ENCODE measurements at places on chromosomes 7 and 10. TPM values are rescaled to one million over a fixed set of nuclear protein-coding genes. Genes with fewer than 3 reads are reported as not detected.

Gene ASB4
- not detected for total RNA-seq

Gene CPN1
- not detected for total RNA-seq

Gene TMEM270
- not detected for total RNA-seq

Gene OPN4
- total RNA-seq: not detected

Gene CRHR2
- total RNA-seq: not detected

Gene SLC26A3
- not detected for total RNA-seq

Gene ITPRID1
- total RNA-seq: not detected

Gene CASP7
- total RNA-seq: 16.7 TPM

Gene PCDH15
- total RNA-seq: not detected

Gene DPYSL4
- 0.60 TPM for total RNA-seq

Gene ADCY1
- 9.0 TPM for total RNA-seq

- no peak for DNase-seq
These were observed 2.3 kb downstream of the FAM107B start for GRCh38 chr10:14772399-14772798.

DNA sequence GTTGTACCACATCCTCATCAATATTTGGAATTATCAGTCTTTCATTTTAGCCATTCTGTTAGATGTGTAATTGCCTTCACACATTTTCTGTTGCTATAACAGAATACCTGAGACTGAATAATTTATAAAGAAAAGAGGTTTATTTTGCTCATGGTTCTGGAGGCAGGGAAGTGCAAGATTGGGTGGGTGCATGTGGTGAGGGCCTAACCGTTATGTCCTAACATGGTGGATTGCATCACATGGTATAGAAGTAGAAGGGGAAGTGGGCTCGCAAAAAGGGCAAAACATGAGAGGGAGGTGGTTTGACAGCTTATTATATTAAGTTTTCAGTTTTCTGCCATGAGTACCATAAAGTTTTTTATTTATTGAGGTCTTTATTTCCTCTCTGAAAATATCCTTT lies 452.0 kb downstream of the ARL4A start:
- no peak for DNase-seq

- no peak for DNase-seq
These were observed 9.0 kb upstream of the CUZD1 start for GRCh38 chr10:122854648-122855047.

DNA sequence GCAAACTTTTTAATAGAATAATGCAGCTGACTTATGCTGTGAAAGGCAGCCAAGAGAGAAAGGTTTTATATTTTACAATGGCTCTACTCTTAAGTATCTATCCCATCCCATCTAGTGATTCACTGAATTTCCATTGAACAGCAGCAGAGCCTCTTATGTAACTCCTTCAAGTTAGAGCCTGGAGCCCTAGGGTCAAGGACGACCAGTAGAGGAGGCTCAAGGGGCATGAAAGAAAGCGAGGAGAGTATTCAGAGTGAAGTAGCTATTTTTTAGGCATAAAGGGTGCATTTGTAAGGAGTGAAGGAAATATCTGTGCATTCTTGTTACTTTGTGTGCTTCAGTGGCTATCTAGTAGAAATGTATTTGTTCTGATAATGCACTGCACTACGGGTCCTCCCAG lies 180.2 kb upstream of the TPK1 start:
- no peak for DNase-seq

DNA sequence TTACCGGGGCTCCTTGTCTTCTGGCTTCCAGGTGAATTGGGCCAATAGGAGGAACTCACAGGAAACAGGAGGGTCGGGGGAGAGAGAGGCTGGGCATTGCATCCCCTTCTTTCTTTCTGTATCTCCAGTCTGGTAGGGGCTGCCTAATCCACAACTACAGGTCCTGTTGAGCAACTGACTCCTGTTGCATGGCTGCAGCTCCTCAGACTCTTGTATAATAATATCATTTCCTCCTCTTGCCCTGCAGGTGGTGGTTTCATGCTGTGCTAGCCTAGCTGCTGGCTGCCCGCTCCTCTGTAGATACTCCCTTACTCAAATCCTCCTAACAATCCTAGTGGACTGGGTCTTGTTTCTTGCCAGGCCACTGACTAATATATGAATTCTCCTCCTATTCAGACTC lies 276.5 kb upstream of the SMIM30 start:
- DNase-seq: no peak

GRCh38 chr7:106901828-106902441 lies 36.9 kb downstream of the PIK3CG start:
- no peak for DNase-seq

GRCh38 chr7:155204744-155205367 lies 92.8 kb upstream of the INSIG1 start:
- DNase-seq: no peak

GRCh38 chr10:91683975-91684374 lies 51.1 kb upstream of the PPP1R3C start:
- DNase-seq: no peak

GRCh38 chr7:4111166-4111565 lies 570.9 kb upstream of the FOXK1 start:
- DNase-seq: no peak

DNA sequence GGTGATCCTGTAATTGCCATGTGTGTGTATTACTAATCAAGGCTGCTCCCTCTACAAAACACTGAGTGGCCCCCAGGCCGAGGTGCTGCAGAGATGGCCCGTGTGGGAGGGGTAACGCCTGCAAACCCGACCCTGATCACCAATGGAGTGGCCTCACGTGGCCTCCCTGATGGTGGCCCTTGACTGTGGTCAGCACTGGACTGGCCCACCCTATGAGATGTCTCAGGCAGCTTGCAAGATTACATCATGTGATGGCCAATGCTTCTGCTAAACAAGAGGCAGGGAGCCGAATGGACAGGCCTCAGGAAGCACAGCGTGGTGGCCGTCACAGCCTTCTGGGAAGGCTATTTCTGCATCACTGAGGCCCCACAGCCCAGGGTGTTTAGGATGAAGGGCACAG lies 186.4 kb downstream of the MGMT start:
- no peak for DNase-seq

DNA sequence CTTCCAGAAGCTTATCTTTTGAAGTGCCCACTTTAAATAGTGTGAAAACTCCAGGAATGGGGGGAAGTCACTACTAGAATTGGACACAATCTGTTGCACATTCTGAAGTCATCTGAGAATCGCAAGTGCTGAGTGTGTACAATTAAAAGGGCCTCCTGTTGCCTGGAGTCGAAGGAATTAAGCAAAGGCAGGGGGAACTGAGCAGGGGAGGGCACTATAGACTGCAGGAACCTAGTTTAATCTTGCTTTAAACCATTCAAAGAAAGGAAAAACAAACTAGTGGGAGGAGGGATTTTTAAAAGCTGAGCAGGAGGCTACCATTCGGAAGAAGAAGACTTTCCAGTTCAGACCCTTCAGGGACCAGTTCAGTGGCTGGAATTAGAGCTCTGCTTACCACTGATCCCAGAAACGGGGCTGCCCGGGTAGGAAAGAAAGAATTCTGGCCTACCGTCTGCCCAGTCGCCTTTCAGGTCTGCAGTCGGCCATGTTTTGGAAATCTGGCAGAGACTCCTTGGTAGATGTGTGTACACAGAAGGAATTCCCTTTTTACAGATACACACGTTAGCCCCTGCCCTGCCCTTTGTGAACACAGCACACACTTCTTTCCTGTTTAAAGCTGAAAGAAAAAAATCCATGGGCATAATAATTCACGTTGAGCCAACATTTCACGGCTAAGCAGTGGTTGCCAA lies 610.6 kb upstream of the FOXK1 start:
- no peak for DNase-seq

- DNase-seq: no peak
These were observed 46.7 kb downstream of the TFAM start for GRCh38 chr10:58431903-58432302.

DNA sequence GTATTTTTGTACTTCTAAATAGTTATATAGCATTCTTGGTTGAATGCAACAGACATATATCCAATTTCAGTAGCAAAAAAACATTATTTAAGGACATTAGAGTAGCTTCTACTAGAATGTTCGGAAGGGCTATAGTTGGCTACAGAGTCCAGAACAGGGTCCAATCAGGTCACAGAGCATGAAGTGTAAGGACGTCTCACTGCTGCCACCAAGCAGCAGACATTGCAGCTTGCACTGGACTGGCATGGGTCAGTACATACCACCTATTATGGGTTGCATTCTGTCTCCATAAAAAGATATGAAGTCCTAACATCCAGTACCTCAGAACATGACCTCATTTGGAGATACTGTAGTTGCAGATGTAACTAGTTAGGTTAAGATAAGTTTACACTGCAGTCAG lies 87.3 kb downstream of the LHFPL3 start:
- DNase-seq: no peak

DNA sequence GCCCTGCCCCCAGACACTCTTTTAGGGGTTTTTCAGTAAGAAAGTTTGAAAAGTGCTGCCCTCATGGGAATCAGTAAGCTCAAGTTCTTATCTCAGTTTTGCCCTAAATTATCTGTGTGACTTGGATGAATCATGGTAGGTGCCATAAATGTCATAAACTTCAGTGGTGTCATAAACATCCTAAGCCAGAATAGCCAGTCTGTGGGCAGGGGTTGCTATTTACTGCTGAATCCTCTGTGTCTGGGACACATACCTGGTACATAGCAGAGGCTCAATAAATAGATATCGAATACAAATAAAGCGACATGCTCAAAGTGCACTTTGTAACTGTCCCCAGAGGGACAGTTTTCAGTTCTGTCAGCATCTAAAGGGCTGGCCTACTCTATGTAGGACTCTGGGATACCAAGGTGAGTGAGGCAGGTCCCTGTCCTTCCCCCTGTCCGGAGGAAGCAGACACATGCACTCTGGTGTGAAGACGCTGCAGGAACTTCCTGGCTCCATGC lies 502.1 kb downstream of the RPS24 start:
- DNase-seq: no peak

DNA sequence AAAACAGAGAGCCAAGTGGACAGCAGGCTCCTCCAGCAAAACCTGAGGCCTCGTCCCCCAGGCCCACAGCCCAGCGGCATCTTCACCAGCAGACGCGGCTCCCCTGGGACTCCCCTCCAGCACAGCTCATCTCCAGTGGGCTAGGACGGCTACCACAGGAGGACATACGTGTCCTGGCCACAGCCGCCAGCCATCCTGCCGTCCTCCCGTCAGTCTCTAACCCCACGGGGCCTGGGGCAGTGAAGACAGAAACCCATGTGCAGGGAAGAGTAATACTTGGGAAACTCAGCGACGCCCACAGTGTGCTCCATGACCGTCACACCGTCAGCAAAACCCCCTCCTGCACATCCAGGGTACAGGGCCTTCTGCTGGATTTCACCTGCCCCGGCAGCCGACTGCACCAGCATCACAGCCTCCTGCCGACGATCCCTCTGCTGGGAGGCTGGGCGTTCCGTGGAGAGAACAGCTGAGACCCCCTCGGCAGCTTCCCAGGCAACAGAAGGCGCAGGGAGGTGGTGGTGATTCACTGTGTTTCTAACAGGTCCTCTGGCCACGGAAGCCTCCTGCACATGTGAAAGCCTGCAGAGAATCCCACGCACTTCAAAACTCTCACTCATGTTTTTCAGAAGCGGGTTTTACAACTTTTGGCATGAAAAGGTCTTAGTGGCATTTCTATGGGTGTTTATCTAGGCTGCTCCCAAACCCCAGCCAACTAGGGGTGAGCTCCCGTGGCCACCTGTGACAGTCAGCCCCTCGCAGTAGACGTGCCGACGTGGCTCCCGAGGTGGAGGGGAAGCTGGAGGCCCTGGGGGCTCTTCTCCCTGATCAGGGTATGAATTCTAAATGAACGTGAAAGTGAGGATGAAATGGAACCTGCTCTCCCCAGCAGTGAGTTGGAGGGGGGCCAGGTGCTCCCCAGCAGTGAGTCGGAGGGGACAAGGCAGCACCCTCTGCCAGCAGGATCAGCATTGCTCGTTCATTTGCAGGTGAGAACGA lies 513.5 kb downstream of the PTPRN2 start:
- DNase-seq: no peak

DNA sequence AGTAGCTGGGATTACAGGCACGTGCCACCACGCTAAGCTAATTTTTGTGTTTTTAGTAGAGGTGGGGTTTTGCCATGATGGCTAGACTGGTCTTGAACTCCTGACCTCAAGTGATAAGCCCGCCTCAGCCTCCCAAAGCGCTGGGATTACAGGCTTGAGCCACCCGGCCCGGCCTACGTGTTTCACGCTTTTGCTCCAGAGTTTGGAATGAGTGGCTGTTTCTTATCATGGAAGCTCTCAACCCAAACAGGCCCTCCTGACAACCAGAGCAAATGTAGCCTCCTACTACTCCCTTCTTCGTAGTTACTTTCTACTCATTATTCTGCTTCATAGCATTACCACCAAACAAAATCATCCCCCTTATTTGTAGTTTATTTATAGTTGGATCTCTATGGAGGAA lies 26.8 kb upstream of the CASD1 start:
- no peak for DNase-seq

DNA sequence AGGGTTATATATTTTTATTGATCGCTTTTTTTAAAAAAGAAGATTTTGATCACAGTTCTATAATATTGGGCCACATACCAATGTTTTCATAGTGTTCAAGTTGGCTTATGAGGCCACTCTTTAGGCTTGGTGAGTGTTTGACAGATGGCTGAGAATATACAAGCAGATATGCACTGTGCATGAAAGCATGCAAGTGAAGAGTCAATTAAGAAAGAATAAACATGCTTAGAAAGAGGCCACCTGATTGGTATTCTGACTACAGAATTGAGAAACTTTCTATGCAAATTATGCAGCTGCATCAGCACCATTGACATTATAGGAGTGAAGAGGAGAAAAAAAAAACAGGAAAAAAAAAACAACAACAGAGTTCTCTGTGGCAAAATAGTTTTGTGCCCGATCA lies 39.9 kb downstream of the CABCOCO1 start:
- no peak for DNase-seq

DNA sequence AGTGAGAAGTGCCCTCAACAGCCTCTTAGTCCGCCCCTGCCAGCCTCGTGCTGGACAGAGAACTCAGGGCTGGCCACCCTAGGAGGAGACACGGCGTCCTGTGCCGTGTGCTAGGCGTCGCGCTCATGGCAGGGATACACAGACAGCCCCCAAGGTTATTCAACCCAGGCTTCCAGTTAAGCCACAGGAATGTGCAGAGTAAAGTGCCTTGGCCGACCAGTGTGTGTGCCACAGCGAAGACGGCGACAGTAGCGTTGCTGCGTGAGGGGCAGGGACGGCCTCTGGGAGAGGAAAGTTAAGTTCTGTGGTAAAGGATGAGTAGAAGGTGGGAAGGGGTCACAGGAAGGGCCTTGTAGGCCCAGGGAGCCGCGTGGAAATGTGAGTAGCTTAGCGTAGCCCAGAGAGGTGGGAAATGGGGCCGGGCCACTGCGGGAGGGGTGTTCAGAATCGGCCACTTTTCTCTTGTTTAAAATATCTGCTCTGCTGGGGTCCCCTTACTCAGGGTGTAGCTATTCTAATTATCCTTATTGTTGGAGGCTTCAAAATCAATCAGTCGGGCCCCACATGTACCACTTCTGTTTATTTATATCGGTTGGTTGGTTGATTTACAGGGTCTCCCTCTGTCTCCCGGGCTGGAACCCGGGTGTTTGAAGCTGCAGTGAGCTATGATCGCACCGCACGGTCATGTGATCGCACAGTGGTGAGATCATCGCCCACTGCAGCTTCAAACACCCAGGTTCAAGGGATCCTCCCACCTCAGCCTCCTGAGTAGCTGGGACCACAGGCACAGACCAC lies 24.5 kb downstream of the TMEM120A start:
- no peak for DNase-seq

- peak; percentile 62 for DNase-seq
These were observed 55.8 kb upstream of the CDCA7L start for GRCh38 chr7:22001345-22002004.

- no peak for DNase-seq
These were observed 519.3 kb upstream of the MKI67 start for GRCh38 chr10:128645486-128645885.

- no peak for DNase-seq
These were observed 92.5 kb upstream of the FRMD4A start for GRCh38 chr10:14423111-14423744.

Data from tibial nerve (tissue), 4 donors.